ENCODE measurements at places on chromosomes 1 and 21.

GRCh38 chr1:162207862-162208261 is 138.4 kb downstream of the NOS1AP start:
- DNase-seq: no peak

GRCh38 chr1:220616836-220617235 is 73.3 kb upstream of the C1orf115 start:
- no peak for DNase-seq

DNA sequence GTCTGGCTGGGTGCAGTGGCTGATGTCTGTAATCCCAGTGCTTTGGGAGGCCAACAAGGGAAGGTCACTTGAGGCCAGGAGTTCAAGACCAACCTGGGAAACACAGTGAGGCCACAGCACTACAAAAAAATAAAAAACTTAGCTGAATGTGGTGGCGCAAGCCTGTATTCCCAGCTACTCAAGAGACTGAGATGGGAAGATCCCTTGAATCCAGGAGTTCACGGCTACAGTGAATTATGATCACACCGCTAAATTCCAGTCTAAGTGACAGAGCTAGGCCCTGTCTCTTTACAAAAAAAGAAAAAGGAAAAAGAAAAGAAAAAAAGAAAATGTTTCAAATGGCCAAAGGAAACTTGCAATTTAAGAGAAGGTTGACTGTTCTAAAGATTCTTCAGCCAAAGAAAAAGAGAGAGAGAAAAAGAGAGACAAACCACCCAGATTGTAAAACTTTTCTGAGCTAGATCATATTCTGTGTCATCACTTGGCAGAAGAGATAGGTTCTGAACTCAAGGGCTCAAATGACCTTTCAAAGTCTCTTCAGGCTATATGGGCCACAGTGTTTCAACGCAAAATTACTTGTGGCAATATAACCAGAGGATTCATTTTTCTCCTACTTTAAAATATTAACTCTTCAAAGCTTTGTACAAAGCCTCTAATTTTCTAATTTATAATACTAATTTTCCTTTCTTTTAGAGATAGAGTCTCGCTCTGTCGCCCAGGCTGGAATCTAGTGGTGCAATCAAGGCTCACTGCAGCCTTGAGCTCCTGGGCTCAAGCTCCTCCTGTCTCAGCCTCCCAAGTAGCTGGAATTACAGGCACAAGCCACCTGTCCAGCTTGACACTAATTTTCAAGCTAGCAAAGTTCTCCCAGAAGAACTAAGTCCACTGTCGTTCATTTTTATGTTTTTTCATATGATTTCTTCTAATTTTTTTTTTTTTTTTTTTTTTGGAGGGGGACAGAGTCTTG is 20.5 kb downstream of the ARID4B start:
- DNase-seq: no peak

DNA sequence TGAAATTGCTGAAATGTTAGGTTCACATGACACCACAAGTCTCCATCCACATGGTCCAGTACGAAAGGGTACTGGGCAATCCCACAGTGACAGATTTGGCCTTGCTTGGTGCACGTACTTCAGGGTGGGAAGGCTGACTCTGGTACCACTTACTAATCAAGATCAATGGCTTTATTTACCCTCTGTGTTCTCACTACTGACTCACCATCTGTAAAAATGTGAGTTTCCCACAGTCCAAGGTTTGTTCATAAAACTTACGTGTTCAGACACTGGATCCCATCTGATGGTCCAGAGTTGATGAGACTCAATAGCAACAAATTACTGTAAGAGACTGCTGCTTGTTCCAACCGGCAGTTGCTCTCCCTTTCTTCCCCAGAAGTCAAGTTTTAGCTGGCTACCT is 231.7 kb downstream of the LMX1A start:
- DNase-seq: no peak

DNA sequence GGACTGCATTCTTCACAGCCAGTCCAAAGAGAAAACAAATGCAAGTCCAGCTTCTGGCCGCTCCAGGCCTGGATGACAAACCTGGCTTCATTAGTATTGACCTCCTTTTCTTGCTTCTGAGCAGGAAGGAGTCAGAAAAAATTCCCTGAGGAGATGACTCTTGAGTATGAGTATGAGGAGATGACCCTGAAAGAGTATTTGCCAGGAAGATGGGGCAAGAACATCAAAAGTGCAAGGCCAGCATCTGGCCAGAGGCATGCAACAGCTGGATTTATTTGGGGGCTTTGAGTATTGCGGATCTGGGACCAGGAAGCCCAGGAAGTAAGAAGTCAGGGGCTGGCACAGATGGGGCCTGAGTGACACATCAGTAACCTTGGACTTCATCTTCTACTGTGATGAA is 113.9 kb downstream of the GLIS1 start:
- no peak for DNase-seq

Measured in NCI-H446 (cell line).